ENCODE measurements at places on chromosomes 12 and 14.

- DNase-seq = no peak
Measured at GRCh38 chr14:38485026-38485425, 229.1 kb upstream of the CLEC14A start.

- peak; percentile 54 for DNase-seq
Measured at GRCh38 chr12:100128512-100128908, 14.2 kb downstream of the BLTP3B start.

GRCh38 chr14:94132285-94132887 lies 3.0 kb upstream of the IFI27L2 start:
- DNase-seq = peak; percentile 84

- no peak for DNase-seq
Measured at GRCh38 chr12:52149651-52150241, 42.1 kb downstream of the KRT80 start.

GRCh38 chr14:39107591-39107996 lies 4.6 kb upstream of the SEC23A start:
- DNase-seq = peak; percentile 18

- DNase-seq = no peak
Measured at GRCh38 chr14:79369359-79370332, 841.7 kb downstream of the DIO2 start.

GRCh38 chr12:104570174-104570907 lies 113.6 kb downstream of the CHST11 start:
- DNase-seq = no peak

DNA sequence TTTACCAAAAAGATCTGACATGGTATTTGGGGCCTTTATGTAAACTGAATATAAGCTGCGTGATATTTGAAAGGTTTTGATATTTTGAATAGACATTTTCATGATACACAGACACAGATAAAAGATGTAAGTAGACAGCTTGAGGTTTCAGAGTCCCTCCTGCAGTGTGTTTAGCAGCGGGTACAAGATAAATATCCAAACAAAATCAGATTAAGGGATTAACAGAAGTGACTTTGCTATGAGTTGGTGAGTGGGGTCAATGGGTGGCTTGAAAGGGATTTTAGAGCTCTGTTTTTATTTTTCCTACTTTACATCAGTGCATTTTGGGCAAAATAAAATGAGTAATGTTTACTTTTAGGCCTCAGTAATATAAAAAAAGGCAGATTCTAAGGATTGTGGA lies 84.1 kb downstream of the IGF1 start:
- DNase-seq = no peak

DNA sequence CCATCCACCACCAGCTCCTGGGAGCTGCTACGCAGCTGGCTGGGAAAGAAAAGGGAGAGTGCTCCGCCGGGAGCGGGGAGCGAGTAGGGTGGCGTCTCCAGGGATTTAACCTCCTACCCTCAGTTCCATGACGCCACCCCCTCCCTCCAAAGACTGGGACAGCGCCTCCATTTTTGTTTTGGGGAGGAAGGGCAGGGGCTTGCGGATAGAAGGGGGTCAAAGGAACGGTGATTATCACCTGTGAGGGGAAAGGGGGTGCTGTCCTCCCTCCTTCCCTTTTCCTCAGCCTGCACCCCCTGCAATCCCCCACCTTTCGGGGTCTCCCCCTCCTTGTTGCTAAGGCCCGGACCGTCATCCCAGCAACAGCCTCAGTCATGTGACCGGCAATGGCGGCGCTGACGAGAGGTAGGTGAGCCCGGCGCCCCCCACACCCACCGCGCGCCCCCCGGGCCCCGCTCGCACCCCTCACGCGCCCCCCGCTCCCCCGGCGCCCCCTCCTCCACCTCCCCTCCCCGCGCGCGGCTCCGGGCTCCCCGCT lies at the start of gene DTX3:
DTX3 (plus strand) TSS at position 371 of the 538 bp plus-strand sequence. CDS start 1,694 bp downstream, outside the sequence.
- DNase-seq = no peak

GRCh38 chr12:107320929-107321631 lies 227.7 kb upstream of the CRY1 start:
- DNase-seq = no peak

- no peak for DNase-seq
Measured at GRCh38 chr12:16612647-16613046, 6.7 kb upstream of the LMO3 start.

DNA sequence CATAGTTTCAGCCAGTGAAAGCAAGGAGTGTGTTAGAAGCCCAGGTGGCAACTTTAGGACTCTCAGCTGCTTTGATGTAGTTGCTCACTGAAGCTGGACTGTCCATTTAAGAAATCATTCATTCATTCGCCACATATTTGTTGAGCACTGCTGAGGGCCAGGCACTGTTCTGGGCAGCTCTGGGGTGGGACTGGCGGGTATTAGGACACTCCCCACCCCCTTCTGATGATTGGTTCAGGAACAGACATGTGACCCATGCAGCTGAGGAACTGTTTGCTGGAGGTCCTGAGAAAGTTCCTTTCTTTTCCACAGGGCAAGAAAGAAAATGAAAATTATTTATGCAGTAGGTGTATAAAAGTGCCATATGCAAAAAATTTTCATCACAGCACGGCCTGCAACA lies 70.3 kb upstream of the CHST11 start:
- no peak for DNase-seq

GRCh38 chr12:25957793-25958427 lies 572 bp upstream of the RASSF8 start:
- peak; percentile 20 for DNase-seq

DNA sequence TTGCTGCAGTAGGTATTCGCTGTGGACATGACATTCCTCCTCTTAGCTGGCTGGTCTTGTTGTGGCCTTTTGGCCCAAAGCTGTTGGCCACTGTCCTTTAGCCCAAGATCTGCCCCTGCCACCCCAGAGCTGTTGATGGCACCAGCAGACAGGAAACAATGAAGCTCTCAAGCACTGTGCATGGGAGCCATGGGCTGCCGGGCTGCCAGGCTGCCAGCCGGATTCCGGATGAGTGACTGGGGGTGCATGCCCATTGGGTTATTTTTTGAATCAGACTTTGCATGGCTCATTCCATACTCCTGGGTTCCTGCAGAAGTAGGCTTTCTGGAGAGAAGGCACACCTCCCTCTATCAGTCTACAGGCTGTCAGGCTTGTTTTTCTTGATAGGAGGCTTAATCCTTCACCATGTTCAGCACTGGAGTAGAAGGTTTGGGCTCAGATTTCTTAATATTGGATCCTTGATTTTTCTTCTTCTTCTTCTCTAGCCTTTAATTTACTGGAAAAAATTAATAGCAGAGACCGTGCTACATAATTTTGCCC lies 32.4 kb downstream of the MAX start:
- DNase-seq = no peak

DNA sequence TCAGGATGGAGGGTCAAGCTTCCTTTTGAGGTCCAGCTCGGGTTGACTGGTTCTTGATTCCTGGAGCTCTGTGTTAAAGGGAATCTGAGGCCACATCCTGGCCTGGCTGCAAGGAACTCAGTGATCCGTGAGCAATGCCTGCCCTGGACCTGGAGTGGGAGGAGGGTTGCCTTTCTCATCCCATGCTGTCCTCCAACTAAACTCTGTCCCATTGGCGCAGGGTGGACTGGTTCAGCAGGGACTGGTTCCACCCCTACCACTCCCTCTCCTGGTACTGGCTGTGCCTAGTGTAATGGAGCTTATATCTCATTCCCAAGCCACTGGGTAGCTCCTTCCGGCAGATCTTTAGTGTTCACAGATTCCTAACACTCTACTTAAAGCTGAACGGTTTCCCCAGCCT lies 3.9 kb upstream of the CMKLR1 start:
- no peak for DNase-seq

GRCh38 chr12:86170051-86170450 lies 86.1 kb downstream of the MGAT4C start:
- DNase-seq = no peak

DNA sequence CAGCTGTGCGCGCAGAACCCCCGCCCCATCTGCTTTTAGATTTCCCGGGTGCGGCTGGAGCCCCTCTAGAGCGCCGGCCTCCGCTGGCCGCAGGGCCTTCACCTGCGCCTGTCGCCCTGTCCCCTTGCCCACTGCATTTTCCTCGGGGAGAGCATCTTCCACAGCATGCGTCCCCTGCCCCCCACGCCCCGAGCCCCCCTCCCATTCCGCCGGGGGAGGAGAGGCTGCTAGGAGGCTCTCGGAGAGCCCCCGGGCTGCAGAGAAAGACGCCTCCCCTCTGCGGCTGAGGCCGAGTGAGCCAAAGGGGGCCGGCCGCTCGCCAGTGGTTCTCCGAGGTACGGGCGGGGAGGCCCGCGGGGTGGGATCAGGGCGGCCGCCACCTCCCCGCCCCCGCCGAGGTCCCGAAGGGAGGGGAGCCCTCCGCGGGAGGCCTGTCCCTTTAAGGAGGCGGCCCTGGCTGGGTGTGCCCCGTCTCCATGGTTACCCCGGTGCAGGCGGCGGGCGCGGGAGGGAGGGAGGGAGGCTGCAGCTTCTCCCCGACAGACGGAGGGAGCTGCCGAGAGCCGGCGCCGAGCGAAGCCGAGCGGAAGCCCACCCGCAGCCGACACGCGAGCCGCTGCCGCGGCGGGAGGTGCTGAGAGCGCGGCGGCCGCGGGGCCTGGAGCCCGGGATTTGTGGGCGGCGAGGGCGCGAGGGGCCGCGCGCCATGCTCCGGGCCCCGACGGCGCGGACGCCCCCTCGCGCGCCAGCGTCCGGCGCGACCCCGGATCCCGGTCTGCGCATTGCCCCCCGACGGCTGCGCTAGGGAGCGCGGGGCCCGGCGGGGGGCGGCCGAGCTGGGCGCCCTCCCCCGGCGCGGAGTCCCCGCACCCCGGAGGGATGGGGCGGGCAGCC lies at the start of gene KCNH3:
KCNH3 (plus strand) TSS at position 521 of the 894 bp plus-strand sequence. CDS start 387 bp downstream, outside the sequence.
- DNase-seq = peak; percentile 71

DNA sequence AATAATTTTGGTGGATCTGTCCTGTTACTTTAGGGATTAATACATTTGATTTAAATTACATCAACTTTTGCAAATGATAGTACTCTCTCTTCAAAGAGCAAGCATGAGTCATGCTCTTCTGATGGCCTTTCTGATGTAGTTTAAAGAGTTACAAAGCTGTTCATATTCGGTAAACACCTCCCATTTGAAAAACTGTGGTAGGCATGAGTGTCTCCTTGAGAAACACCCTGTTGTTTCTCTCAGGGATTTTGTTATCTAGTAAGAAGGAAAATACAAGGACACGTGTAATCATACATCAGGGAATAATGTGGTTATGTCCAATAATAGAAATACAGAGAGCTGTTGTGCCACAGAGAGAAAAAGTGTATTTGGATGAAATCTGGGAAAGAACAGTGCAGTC lies 53.3 kb upstream of the E2F7 start:
- no peak for DNase-seq
